ENCODE measurements at places on chromosomes 12 and 14.

DNA sequence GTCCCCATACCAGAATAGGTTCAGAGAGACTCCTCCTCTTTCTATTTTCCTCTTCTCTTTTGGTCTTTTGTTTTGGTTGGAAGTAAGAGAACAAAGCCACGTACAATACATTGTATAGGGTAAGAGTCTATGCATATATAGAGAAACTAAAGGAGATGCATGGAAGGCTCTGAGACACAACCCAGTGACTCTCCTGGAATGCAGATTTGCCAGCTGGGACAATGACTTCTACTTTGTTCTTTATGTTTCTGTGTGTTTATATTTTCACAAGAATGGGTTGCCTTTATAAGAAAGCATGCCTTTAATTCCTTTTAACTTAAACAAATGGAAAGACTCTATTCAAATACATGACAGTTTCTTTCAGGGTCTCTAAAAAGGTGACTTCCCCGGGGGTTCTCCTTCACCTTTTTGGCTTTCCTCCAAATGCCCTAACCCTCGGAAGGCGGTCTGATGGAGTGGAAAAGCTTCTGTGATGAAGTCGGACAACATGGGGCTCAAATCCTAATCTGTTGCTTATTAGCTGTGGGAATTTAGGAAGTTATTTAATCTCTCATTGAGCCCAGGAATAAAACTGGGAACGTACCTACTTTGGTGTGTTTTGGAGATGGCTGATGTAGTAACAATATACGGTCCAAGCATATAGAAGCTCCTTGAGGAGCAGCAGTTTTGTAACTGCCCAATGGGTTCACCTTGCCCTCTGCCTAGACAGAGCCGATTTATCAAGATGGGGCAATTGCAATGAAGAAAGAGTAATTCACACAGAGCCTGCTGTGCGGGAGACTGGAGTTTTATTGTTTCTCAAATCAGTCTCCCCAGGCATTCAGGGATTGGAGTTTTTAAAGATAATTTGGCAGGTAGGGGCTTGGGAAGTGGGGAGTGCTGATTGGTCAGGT, 9.1 kb upstream of the SERPINA1 start:
- DNase-seq = no peak

DNA sequence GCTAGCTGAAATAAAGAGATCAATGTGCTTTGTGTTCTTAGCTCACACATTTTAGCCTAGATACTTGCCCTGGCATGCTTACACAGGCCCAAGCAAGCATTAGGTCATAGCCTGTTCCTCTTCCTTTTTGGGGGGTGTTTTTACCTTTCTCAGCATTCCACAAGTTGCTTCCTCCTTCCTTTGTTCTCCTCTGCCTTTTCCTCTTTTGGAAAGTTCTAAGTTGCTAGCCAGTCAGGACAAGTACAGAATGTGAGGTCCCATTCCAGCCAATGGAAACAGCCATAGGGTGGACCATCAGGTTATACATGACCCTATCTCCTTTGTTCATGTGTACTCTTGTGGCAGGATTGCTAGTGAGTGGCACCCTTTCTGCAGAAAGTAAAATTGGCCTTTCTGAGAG, 154.9 kb downstream of the RASSF9 start:
- DNase-seq = no peak

GRCh38 chr14:96285667-96286066, 29.7 kb downstream of the BDKRB1 start:
- no peak for DNase-seq

- no peak for DNase-seq
Measured at GRCh38 chr12:39331539-39332261, 111.2 kb downstream of the KIF21A start.

DNA sequence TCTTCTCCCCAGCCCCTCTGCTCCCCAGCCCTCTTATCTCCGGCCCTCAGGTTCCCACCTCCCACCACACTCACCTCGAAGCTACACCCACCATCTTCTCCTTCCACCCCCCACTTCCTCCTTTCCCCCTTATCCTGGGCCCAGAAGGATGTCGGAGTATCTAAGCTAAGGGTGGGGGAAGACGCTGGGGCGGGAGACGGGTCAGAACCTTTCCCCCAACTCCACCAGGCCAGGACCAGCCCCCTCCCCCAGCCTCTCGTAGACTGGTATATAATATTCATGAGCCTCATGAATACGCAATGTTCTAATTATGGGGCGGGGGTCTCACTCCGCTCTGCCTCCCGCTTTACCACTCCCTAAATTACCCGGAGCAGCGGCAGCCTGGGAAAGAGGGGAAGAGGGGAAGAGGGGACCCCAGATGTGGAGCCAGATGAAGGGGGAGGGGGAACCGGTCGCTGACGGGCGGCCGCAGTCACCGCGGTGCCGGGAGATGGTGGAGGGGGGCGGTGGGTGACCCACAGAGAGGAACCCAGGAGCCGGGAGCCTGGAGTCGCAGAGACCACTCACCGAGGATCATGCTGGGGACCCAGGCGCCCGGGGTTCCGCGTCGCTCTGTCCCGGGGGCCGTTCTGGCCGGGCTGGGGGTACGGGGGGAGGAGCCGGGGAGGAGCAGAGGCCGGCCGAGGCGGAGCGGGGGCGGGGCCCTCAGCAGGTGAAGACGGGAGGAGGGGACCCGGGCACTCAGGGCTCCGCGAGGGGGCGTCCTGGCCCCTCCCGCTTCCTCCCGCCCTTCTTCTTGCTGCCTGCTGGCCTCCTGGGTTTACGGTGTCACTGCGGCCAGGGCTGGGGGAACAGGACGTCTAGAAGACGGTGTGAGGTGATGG, 6.4 kb upstream of the ZNF385A start:
- peak; percentile 72 for DNase-seq

GRCh38 chr12:111705672-111706071, 19.8 kb downstream of the ACAD10 start:
- DNase-seq = no peak

- no peak for DNase-seq
Measured at GRCh38 chr12:93621986-93622385, 49.5 kb downstream of the SOCS2 start.

GRCh38 chr12:88574278-88574677, 6.0 kb downstream of the KITLG start:
- no peak for DNase-seq

- no peak for DNase-seq
Measured at GRCh38 chr14:50772412-50772811, 58.5 kb downstream of the NIN start.

GRCh38 chr12:96534339-96534738, 45.0 kb downstream of the CFAP54 start:
- DNase-seq = no peak

DNA sequence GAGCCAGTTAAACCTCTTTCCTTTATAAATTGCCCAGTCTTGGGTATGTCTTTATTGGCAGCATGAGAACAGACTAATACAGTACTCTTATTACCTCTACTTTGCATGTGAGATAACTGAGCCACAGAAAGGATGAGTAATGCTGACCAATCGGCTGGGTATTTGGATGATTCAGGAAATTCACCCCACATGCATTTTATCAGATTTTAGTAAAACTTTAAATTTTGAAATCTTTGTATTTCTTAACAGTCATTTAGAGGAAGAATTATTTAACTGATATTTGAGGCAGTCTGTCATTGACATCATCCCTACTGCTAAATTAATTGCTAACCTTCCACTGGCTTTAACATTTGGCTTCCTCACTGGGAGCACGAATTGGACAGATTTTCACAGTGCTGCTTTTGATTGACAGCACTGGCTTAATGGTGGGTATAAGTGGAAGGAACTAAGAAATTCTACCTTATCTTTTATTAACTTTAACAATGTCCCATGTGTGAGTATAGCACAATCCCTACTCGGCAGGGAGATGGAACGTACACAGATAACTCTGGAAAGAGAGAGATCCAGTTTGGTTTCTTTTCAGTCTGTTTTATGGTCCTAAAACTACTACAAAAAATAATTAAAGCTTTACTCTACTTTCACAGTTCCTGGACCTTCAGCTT, 261.0 kb downstream of the DACT1 start:
- DNase-seq = no peak

- no peak for DNase-seq
Measured at GRCh38 chr12:91094032-91094662, 17.1 kb downstream of the LUM start.

GRCh38 chr12:25252946-25253345, 2.2 kb upstream of the KRAS start:
- DNase-seq = no peak

GRCh38 chr12:52358575-52359350, 8.5 kb downstream of the KRT85 start:
- DNase-seq = no peak

- DNase-seq = no peak
Measured at GRCh38 chr14:67538501-67538900, 5.4 kb downstream of the PLEKHH1 start.

- no peak for DNase-seq
Measured at GRCh38 chr12:117234441-117234840, 44.2 kb upstream of the FBXO21 start.

GRCh38 chr12:25186788-25187402, 8.1 kb downstream of the DNAI7 start:
- no peak for DNase-seq

DNA sequence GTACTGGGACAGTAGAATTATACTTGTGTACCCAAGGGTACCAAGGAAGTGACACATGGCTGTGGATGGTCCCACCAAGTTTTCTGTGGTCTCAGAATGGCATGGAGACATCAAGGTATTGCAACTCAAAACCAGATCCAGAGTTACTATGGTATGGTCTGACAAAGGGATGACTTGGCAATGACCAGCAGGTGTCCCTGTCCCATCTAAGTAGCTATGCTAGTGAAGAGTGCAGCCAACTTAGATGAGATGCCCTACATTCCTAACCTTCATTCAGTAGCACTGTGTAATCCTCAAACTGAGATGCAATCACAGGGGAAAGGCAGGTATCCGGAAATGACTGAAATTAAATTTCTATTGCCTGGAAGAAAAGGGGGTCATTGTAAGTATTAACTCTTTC, 188.7 kb upstream of the TMEM260 start:
- DNase-seq = no peak

- no peak for DNase-seq
Measured at GRCh38 chr12:22635812-22636211, 10.8 kb downstream of the ETNK1 start.

DNA sequence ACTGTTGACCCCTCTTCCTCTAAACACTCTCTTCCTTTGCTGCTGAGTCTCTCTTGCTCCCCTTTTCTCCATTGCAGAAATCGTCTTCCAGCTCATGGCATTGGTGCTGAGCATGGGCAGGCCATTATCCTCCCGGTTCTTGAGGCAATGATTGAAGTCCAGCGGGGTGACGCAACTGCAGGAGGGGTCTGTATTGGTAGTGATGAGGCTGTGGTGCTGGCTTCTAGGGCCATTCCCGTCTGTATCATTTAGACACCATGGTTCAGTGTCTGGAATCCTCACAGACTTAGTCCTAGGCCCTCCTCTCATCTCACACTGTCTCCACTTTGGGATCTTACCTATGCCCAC, 720 bp upstream of the SLC22A17 start:
- DNase-seq = no peak

GRCh38 chr14:59239022-59239421, 50.6 kb downstream of the DAAM1 start:
- no peak for DNase-seq

GRCh38 chr12:132178316-132178715, 34.1 kb downstream of the NOC4L start:
- DNase-seq = no peak

- DNase-seq = no peak
Measured at GRCh38 chr14:105397350-105397931, 897 bp upstream of the TEX22 start.

GRCh38 chr12:60494244-60494643, 898.4 kb downstream of the SLC16A7 start:
- DNase-seq = no peak

DNA sequence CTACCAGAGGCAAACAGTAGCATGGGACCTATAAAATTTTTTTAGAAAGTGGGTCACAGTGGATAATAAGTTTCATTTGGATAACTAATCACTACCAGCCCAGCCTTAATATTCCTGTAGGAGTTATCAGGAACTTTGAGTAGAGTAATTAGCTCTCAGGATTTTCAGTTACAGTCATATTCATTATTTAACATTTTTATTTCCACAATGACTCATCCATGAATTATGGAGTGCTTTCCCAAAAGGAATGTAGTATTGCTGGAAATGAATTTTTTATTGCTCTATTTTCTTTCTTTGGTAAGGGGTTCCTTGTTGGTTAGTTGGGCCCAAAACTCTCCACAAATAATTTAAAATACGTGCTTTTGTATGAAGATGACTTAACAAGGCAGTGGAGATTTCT, 53.7 kb downstream of the ERC1 start:
- DNase-seq = no peak

- DNase-seq = no peak
Measured at GRCh38 chr12:65653946-65654629, 170.2 kb upstream of the HMGA2 start.

DNA sequence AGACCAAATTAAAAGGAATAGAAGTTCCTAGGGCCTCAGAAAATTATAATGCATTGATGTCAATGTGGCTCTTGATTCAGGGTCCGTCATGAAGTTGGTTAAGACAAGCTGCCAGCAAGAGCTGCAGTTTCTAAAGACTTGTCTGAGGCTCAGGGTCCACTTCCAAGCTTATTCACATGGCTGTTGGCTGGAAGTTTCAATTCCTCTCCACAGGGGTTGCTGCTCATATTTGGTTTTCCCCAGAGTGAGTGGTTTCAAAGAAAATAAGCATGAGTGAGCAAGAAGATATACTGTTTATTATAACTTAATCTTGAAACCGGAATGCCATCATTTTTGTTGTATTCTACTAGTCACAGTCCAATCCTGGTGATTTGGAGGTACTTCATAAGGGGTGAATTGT, 1247.4 kb downstream of the LRFN5 start:
- DNase-seq = no peak

DNA sequence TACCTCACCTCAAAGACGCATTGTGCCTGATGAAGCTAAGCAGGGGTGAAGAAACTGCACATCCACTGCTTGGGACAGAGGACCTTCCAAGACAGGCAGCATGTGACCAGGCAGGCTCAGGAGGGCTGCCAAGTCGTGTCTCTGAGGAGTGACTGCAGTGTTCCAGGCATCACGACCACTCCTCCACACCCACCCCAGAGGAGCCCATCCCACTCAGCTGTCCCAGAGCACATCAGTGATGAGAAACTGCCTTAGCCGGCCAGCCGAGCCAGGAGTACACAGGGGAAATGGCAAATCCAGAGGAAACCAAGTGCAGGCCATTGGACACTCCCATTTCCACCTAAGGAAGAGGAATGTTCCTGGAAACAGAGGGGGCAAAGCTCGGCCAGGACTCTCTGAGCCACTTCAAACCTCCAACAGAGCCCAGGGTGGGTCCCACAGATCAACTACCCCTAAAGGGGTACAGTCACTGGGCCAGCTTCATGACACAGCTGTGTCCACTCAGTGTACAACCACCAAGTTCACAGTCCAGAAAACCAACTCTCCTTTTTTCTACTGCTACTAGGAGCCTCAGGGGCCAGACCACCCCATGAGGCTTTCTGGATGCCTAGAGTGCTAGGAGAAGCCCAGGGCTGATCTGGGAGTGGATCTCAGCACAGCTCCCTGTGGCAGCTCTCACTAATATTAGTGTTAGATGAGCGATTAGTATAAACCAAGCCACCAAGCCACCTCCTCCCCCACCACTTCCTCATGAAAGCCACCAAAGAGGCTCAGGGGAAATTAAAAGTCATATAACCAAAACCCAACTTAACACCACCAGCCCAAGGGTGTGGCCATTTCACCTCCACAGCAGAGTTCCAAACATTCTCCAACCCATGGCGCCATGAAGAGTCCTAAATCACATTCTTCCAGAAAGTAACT, 15.4 kb downstream of the PXN start:
- peak; percentile 46 for DNase-seq

Measured in activated CD4-positive, alpha-beta T cell treated with anti-CD3 and anti-CD28 coated beads for 4 hours (primary cell).